ENCODE measurements at places on chromosomes 7 and 10.
A peak's percentile ranks its signal among the peaks of the same experiment; 100 is the strongest.

- no peaks in the 10 kb centered on the region for H3K36me3 ChIP-seq
- peak overlapping the region; percentile 45 for H3K4me3 ChIP-seq
- no peaks in the 10 kb centered on the region for H3K27me3 ChIP-seq
Observed at GRCh38 chr10:122018951-122019413, 30.0 kb downstream of the TACC2 start.

DNA sequence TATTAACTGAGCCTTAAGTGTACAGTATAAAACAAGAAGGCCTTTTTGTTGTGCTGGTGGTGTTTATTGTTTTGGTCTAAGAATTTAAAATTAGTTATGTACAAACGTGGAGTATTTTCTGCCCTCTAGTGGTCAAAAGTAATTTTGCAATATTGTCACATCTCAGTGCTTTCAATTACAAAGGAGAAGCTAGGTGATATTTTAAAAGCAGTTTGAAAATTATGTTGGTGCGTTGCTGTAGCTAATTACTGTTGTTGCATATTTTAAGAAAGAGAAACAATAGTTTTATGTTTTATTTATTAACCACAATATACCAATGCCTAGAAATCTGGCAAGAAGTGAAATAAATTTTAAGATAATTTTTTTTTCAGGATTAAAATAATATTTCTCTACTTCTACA is 11.4 kb downstream of the NPVF start:
- no peak overlapping the region for H3K27ac ChIP-seq
- H3K36me3 ChIP-seq = no peaks in the 10 kb centered on the region
- no peaks in the 10 kb centered on the region for H3K4me1 ChIP-seq

- H3K27ac ChIP-seq = peak overlapping the region; percentile 28
- no peaks in the 10 kb centered on the region for H3K27me3 ChIP-seq
- no peak overlapping the region for H3K4me3 ChIP-seq
Observed at GRCh38 chr7:47520406-47520805, 61.5 kb downstream of the TNS3 start.

DNA sequence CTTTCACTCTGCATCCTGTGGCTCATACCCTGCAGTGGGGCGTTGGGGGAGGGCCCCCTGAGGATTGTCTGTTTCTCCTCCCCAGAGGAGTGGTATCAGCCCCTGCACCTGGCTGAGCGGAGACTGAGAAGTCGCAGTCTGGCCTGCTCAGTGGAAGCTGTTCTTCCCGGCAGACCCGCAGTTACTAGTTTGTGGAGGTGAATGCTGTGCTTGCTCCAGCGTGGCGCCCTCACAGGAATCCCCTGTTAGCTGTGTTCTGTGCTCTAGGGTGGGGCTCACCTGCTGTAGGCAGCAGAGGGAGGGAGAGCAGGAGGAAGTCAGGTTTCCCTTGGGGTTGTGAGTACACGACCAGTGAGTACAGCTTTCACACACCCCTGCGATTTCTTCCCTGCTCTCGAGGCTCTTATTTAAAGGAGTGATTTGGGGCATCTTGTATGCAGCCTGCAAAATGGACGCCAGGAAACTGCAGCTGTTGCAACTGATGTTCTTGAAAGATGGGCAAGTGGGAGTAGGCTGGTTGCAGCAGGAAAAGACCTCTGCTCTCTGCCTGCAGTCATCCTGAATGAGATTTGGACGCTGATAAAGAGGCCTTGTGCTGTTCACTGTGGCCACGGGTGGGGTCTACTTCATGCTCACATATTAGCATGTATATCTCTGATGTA is 66.4 kb downstream of the HK1 start:
- peak overlapping the region; percentile 55 for H3K27ac ChIP-seq
- no peaks in the 10 kb centered on the region for H3K27me3 ChIP-seq
- H3K36me3 ChIP-seq = no peaks in the 10 kb centered on the region
- no peak for DNase-seq

DNA sequence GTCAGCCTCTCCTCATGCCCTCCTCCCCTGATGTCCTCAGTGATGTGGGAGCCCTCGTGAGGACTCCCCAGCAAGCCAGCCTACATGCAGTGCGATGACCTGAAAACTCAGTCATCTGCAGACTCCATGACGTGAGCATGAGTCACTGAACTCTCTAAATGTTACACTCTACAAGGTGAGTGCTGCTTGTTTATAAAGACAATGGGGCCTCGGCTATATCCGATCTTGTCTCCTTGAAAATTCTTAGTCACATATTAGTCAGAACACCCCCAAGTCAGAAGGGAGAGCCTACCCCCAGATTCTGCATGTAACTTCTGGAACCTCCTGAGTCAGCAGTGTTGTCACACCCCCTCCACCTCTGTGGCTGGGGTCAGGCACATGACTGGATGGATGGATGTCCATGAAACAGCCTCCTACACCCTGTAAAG is 673.8 kb downstream of the INHBA start:
- no peak overlapping the region for H3K4me3 ChIP-seq
- H3K36me3 ChIP-seq = no peaks in the 10 kb centered on the region
- H3K4me1 ChIP-seq = no peaks in the 10 kb centered on the region

- H3K27ac ChIP-seq = peak overlapping the region; percentile 51
- H3K4me3 ChIP-seq = peak overlapping the region; percentile 32
- H3K36me3 ChIP-seq = no peaks in the 10 kb centered on the region
Observed at GRCh38 chr7:28408960-28409715, 3.2 kb upstream of the CREB5 start.

DNA sequence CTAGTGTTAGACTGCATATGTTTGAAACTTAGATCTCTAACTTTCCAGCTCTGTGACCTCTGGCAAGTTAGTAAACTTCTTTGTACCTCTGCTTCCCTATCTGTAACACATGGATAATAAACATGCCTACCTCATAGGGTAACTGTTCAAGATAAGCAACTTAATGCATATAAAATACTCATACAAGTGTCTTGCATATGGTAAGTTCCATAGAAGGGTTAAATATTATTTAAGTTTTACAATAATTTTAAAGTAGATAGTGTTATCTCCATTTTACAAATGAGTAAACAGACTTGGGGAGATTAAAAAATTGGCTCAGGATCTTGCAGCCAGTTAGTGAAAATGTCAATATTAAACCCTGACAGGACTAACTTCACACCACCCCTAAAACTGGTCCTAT is 30.1 kb upstream of the CD36 start:
- no peak overlapping the region for H3K27ac ChIP-seq
- no peak for DNase-seq
- H3K4me1 ChIP-seq = no peaks in the 10 kb centered on the region
- H3K4me3 ChIP-seq = no peak overlapping the region
- H3K27me3 ChIP-seq = no peaks in the 10 kb centered on the region

GRCh38 chr10:23157691-23158369 is 34.3 kb upstream of the PTF1A start:
- no peaks in the 10 kb centered on the region for H3K27me3 ChIP-seq
- no peaks in the 10 kb centered on the region for H3K4me1 ChIP-seq
- H3K4me3 ChIP-seq = no peak overlapping the region
- H3K36me3 ChIP-seq = no peaks in the 10 kb centered on the region
- no peak overlapping the region for H3K27ac ChIP-seq
- DNase-seq = no peak

- H3K36me3 ChIP-seq = no peaks in the 10 kb centered on the region
- H3K4me1 ChIP-seq = no peaks in the 10 kb centered on the region
- DNase-seq = no peak
Observed at GRCh38 chr10:75999515-76000209, 568.2 kb downstream of the LRMDA start.

- no peaks in the 10 kb centered on the region for H3K36me3 ChIP-seq
- H3K27me3 ChIP-seq = no peaks in the 10 kb centered on the region
- DNase-seq = no peak
- H3K27ac ChIP-seq = no peak overlapping the region
Observed at GRCh38 chr7:99290980-99291607, 18.5 kb downstream of the MYH16 start.

- H3K4me1 ChIP-seq = no peaks in the 10 kb centered on the region
- no peak overlapping the region for H3K27ac ChIP-seq
- H3K4me3 ChIP-seq = no peak overlapping the region
- no peaks in the 10 kb centered on the region for H3K27me3 ChIP-seq
Observed at GRCh38 chr7:113134025-113134424, 15.7 kb upstream of the SMIM30 start.

- no peak overlapping the region for H3K27ac ChIP-seq
- no peaks in the 10 kb centered on the region for H3K27me3 ChIP-seq
- H3K36me3 ChIP-seq = no peaks in the 10 kb centered on the region
- DNase-seq = no peak
- no peaks in the 10 kb centered on the region for H3K4me1 ChIP-seq
- H3K4me3 ChIP-seq = no peak overlapping the region
Observed at GRCh38 chr7:107816011-107816566, 13.1 kb upstream of the SLC26A3 start.

DNA sequence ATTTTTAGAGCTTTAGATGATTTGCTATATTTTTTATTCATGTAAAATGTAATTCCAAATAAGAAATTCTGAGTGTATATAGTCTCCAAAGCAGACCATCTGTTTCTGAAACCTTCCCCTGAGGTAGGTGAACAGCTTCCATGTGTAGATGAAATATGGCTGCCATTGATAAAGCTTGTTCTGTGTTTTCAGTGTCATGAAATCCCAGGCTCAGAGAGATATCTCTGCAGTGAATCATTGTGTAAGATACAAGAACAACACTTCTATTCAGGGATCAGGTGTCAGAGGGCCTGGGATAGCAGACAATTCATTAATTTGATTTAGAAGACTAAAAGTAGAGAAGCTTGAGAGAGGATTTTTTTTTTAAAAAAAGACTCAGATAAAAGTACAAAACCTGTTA is 29.1 kb downstream of the ACTA2 start:
- H3K36me3 ChIP-seq = no peaks in the 10 kb centered on the region
- no peak overlapping the region for H3K27ac ChIP-seq
- H3K4me1 ChIP-seq = no peaks in the 10 kb centered on the region
- no peaks in the 10 kb centered on the region for H3K27me3 ChIP-seq
- no peak for DNase-seq

GRCh38 chr10:47282657-47283018 is 17.4 kb upstream of the GDF10 start:
- no peaks in the 10 kb centered on the region for H3K36me3 ChIP-seq
- DNase-seq = no peak
- H3K4me1 ChIP-seq = no peaks in the 10 kb centered on the region
- no peak overlapping the region for H3K4me3 ChIP-seq
- no peak overlapping the region for H3K27ac ChIP-seq

All from Peyer's patch (tissue), 4 donors.